NCI-H187 treated with DMSO at 0.1 percent for 48 hours (cell line): ENCODE measurements at places on chromosomes 7 and 10.

GRCh38 chr10:99779335-99779734, 3.1 kb upstream of the ABCC2 start:
- DNase-seq, result no peak

GRCh38 chr7:46811529-46811928, 770.4 kb downstream of the TNS3 start:
- DNase-seq, result no peak

DNA sequence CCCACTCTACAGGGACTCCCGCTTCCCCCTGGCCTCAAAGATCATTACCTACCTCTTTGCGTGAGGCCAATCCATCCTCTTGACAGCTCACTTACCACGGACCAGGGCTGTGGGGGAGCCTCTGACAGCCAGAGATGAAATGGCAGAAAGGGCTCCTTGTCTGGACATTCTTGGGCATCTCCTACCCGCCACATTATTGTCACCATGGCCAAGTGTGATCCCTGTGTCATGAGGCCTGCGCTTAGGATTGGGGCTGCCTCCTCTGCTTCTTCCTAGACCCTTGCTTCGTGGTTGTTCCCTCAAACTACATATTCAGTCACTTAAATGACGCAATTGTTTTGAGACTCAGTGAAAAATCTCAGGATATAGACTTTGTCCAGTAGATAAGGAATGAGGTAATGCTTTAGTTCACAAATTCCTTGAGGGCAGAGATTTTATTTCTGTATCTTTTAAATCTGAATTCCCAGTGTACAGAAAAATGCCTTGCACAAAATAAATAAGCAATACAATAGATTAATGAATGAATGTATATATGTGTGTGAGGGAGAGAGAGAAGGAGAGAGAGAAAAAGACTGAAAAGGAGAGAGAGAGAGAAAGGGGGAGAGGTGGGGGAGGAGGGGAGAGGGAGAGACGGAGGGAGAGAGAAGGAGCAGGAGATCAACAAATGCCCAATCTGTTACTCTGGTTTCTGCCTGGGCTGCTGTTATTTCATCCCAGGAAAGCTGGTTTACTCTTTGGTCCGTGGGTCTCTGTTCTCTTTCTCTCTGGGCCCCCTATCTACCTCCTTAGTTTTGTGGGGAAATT, 159.0 kb downstream of the PLXNA4 start:
- DNase-seq, result no peak

DNA sequence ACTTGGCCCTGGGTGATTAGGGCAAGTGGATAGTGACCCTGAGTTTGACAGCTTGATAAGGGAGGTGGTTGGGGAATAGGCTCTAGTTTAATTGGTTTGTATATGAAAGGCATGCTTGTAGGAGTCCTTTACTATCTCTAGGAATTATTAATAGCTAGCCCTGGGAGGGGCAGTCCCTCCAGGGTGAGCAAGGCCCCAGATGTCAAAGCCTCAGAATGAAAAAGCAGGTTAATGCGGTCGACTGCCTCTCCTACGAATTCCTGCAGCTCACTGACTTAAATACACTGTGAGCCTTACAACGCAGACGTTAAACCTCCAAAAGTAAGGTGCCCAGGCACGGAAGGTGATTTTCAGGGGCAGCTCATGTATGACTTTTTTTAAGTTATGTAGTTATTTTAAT, 5.2 kb upstream of the BTBD16 start:
- no peak for DNase-seq

- DNase-seq, result no peak
Measured at GRCh38 chr10:47330804-47331203, 8.6 kb downstream of the GDF2 start.

- DNase-seq, result peak; percentile 20
Measured at GRCh38 chr7:112421666-112422486, 28.4 kb upstream of the IFRD1 start.

- DNase-seq, result no peak
Measured at GRCh38 chr7:133155146-133155545, 73.3 kb upstream of the CHCHD3 start.

DNA sequence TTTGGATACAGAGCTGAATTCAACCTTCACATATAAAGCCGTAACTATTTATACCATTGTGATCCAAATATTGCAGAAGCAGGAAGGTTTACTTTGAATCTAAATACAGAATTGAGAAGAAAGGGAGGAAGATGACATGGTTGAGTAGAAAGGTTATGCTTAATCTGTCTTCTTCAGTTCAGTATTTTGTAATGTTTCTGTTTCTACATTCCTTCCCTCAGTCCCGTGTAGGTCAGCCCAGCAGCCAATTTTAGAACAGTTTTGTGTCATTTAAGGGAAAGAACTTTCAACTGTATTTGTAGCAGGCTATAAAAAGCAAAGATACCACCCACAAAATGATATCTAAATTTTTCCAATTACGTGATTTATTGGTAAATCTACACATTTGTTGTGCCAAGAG, 97.4 kb downstream of the CPED1 start:
- DNase-seq, result no peak

- DNase-seq, result no peak
Measured at GRCh38 chr10:11331726-11332125, 279.7 kb downstream of the USP6NL start.

DNA sequence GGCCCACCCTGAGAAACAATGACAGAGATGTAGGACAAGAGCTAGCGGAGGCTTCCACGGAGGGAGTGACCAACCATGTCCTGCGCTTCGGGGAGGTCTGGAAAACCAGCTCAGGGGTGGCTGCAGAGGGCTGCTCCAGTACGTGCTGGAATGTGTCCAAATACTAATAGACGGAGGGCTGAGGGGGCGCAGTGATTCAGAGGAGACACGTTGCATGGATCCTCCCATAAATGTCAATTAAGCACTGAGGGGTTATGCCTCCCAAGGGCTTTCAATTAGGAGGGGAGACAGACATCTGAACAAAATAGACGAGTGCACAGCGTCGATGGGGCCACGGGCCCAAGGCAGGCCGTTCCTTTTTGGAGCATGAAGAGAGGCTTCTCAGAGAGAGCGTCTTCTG, 51.0 kb upstream of the NPS start:
- no peak for DNase-seq

DNA sequence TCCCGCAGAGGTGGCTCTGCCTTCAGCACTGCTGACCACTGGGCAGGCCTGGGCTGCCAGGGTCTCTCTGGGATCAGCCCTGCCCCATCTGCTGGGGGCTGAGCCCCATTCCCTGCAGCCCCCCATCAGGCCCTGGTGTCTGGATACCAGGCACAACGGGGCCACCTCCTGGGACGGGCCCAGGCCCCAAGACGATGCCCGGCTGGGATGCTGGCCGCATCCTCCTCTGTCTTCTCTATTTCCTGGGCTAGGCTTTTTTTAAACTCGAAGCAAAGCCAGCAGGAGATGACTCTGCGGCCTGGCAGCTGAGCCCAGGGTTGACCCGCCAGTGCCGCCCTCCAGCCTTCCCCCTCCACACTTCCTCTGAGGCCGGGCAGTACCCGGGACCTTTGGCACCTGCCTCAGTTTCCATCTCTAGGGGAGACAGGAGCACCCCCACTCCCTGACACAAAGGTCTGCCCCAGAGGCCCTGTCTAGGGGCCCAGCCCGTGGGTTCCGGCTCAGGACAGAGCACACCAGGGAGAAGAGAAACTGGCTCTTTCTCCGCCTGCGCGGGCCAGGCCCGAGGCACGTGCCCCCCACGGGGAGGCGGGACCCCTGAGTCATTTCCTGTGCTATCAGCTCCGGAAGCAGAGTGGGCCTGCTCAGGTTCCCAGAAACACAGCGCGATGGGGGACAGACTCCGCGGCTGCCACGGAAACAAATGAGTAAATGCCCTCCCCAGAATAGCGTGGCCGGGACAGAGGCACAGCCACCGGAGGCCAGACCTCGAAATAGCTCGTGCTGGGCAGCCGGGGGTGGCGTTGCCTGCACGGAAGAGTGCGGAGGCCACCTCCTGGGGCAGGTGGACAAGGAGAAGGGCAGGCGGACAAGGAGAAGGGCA, 84.6 kb upstream of the PDGFA start:
- DNase-seq, result no peak

DNA sequence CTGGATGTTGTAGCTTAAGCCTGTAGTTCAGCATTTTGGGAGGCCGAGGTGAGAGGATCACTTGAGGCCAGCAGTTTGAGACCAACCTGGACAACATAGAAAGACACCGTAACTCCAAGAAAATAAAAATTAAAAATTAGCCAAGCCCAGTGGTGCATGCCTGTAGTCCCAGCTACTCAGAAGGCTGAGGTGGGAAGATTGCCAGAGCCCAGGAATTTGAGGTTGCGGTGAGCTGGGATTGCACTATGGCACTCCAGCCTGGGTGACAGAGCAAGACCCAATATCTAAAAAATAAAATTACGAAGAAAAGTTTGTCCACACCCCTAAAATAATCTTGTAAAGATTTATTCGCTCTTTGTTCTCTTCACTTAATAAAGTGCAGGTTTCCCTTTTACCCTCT, 951.0 kb downstream of the TYW1 start:
- DNase-seq, result no peak

GRCh38 chr10:124394583-124394982, 24.1 kb downstream of the OAT start:
- DNase-seq, result no peak

- DNase-seq, result no peak
Measured at GRCh38 chr10:70535001-70535400, 56.4 kb downstream of the PALD1 start.

DNA sequence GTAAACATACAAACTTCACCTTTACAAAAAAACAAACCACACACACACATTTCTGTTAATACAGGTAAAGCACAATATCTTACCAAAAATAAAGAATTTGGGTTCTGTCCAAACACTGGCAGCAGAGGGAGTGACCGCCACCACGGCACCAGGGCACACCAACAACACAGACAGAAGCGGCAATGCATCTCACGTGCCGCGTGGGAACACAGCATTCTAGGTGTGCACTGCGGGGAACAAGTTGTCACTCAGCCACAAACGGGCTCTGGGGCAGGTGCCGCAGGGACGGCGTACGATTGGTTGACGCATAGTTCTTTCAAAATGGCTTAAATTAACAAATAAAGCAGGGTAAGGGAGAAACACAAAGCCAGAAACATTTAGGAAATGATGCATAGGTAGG, 22.3 kb downstream of the PDGFA start:
- no peak for DNase-seq

DNA sequence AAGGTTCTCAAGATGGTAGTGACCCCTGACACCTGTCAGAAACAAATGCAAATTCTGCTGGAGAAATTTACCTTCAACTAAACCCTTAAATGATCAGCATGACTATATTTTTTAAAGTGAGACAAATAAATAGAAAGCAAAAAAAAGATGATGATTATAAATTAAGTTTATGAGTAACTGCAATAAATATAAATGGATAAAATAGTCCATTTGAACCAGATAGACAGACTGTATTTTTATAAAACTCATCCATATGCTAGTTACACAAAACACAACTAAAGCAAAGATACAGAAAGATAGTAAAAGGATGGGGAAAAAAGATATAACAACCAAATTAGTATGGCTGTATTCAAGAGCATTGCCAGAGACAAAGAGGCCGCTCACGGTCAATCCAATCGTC, 5.9 kb downstream of the TMEM176A start:
- no peak for DNase-seq

DNA sequence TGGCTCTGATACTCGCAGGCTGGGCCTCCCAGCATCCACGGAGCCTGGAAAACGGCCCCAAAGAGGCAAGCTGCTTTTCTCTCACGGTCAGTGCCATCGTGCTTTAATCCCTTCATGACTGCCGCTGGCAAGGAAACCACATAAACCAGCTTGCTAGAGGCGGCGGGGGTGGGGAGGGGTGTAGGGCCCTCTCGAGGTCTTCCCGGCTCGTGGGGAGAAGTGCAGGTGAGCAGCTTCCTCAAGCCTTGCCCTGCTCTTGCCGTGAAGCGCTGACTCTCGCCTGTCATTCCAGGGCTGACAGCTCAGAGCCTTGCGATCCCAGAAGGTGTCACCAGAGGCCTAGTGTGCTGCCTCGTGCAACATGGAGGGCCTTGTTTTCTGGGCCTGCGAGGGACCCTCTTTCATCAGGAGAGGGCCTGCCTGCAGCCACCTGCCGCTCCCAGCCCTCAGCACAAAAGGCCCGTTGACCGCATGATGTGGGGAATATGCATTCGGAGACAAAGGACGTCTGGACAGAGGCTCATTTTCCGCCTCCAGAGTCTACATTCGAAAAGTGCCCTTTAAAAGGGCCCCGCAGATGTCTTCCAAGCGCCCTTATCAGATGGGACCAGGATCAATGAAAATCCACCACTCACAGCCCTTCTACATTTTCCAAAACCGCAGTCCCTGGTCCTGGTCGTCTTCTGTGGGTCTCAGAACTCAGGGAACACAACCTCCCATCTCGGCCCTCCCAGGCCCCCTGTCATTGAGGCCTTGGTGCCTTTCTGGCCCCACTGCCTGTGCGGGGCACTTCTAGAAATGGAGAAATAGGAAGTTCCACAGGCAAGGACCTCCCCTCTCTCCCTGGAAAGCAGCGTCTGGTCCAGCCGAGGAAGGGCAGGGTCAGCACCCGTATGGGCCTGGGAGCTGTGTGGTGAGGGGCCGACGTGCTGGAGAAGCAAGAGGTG, 58.7 kb downstream of the ZRANB1 start:
- no peak for DNase-seq

DNA sequence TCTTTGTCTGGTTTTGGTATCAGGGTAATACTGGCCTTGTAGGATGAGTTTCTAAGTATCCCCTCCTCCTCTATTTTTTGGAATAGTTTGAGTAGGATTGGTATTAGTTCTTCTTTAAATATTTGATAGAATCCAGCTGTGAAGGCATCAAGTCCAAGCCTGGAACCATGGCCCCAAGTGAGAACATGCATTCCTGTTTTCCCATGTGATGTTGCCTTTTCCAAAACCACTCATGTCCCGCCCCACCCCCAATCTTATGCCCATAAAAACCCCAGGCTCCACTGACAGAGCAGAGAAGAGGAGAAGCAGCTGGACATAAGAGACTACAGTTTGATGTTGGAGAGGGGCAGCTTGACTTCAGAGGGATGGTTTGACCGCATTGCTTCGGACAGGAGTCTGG, 71.2 kb downstream of the MINPP1 start:
- no peak for DNase-seq

GRCh38 chr7:145082366-145083161, 246.7 kb upstream of the TPK1 start:
- DNase-seq, result peak; percentile 57

- DNase-seq, result no peak
Measured at GRCh38 chr7:101618916-101619315, 10.2 kb downstream of the MYL10 start.

- DNase-seq, result no peak
Measured at GRCh38 chr10:47243356-47243755, 56.6 kb upstream of the GDF10 start.
